NCI-H146 (cell line): ENCODE measurements at places on chromosomes 2 and 18.

DNA sequence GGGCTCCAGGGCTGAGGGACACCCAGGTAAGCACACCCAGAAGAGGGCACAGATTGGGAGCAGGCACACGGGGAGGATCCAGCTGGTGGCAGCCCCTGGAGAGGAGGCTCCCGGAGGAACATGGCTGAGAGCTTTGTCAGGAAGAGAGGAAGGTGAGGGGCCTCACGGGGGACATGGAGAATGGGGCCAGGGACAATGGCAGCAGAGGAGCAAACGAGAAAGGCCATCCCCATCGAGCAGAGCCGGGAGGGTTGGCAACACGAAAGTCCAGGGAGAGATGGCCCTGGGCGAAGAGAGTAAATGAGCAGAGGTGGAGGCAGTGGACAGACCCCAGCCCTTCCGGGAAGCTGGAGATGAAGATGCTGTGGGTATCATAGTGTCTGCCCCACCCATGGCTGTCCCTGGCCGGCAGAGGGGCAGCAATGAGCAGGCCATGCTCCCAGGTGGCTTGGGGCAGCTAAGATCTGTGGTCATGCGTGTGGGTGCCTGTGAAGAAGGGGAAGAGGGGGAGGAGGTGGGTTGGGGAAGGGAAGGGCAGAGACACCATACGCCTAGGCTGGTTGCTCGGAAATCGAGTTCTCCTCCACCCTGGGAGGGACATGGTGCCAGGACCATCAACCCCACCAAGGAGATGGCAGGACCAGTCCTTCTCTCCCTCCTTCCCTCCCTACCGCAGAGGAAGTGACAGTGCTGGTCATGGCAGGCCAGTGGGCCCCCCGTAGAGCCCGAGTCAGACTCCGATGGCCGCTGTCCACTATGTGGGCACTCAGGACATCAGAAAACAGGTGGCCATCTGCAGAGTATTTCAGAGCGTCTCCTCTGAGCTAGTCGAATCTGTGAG, 191.7 kb downstream of the NDUFA10 start:
- no peak for DNase-seq

DNA sequence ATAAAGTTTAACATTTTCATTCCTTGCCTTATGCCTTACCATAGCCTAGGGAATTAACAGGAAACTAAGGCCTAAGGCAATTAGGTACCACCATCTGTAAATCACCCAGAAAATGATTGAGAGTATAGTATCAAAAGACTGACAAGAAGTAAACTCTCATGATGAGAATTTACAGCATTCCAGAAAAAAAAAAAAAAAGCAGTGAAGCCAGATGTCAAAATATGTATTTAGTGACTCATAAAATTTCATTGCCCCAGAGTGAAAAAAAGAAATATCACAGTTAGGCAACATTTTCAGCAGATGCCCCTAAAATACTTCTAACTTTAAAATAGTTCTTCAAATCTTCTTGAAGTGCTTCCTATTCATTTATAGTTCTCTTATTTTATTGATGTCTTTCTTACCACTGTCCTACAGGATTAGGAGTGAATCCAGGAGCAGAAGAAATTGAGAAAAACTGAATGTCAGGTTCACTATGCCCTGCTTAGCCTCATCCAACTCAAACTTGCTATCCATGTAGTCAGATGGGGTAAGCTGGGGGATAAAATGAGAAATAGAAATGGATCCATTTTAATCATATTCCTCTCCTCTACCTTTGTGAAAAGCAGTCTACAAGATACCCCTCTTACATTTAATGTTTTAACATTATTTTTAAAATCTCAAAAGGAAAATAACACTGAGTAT, 57.3 kb upstream of the TANK start:
- no peak for DNase-seq

DNA sequence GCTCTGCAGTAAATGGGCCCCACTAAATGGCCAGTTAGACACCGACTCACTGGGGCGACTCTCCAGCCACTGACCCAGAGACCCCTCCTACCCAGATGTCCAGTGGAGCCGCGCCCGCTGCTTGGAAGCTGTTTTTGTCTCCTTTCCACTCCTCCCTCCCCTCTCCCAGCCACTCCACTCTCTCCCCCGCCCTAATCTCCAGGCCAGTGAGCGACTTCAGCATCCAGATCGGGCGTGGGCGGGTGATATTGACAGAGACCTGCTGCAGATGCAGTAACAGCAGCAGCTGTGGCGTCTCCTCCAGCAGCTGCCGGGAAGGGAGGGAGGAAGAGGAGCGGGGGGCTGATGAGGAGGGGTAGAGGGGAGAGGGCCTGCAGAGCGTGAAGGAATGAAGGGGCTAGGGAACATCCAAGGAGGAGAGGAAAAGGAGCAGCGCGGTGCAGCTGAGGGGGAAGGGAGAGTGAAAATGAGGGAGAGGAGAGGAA, at the start of gene SCN7A:
Gene SCN7A, minus strand, starts transcription at position 110 of the 485 bp plus-strand sequence. CDS start 16,553 bp downstream, outside the sequence.
- DNase-seq = peak; percentile 73

- no peak for DNase-seq
Observed at GRCh38 chr2:95056044-95056443, 30.5 kb downstream of the MAL start.
